Right lung (tissue), 10 donors: ENCODE measurements at places on chromosomes 7 and 10. TPM values are rescaled to one million over a fixed set of nuclear protein-coding genes. Genes with fewer than 3 reads are reported as not detected.

- no peak for DNase-seq
These were observed 137.3 kb downstream of the AUTS2 start for GRCh38 chr7:69735582-69735981.

C7orf57 gene
- 3.7 TPM for polyA plus RNA-seq

KIF11 gene
- 61.5 TPM for polyA plus RNA-seq

TRPV5 gene
- 0.09 TPM for polyA plus RNA-seq

COBL gene
- polyA plus RNA-seq, result 3.5 TPM

GRCh38 chr7:125247514-125248098 is 318.0 kb upstream of the POT1 start:
- DNase-seq, result no peak

DNA sequence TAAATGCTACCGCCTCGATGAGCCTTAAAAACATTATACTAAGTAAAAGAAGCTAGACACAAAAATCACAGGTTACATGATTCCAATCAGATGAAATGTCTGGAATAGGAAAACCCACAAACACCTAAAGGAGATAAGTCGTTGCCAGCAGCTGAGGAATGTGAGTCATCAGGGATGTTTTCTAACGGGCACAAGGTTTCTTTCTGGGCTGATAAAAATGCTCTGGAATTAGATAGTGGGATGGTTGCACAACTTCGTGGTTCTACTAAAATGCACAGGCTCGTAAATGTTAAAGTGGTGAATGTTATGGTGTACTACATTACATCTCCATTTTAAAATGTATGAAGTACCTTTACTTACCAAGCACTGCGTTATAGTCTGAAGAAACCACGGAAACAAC is 9.7 kb downstream of the ABLIM1 start:
- no peak for DNase-seq

DNA sequence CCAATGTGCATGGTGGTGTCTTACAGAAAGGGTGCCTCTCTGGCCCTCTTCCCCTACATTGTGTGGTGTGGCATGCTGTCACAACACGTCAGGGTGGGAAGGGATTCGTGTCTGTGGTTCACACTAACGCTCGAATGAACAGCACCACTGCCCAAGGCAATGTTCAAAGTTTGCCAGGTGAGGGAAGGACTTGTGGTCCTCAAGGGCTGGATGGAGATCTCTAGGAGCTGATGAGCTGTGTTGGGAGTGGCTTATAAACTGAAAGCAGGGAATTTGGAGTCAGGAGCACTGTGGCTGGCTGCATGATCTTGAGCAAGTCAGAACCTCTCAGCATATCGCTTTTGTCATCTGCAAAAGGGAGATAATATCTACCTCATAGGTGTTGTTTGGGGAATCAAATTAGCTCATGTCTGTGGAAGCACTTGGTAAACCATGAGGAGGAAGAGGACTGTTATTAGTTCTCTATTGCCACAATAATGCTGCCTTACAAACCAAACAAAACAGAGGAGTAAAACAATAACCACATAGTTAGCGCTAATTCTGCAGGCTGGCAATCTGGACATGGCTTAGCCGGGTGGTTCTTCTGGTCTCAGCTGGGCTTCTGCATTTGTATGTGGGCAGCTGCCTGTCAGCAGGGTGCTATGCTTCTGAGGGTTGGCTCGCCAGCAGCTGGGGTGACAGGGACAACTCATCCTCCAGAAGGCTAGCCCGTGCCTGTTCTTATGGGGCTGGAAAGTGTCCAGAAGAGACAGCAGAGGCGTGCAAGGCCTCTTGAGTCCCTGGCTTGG is 22.9 kb upstream of the C10orf105 start:
- DNase-seq, result no peak

GRCh38 chr10:125226005-125226404 is 65.6 kb upstream of the CTBP2 start:
- no peak for DNase-seq

ZDHHC6 gene
- 49.4 TPM for polyA plus RNA-seq

- DNase-seq, result no peak
These were observed 40.8 kb upstream of the LRRN3 start for GRCh38 chr7:111049971-111050680.

DNA sequence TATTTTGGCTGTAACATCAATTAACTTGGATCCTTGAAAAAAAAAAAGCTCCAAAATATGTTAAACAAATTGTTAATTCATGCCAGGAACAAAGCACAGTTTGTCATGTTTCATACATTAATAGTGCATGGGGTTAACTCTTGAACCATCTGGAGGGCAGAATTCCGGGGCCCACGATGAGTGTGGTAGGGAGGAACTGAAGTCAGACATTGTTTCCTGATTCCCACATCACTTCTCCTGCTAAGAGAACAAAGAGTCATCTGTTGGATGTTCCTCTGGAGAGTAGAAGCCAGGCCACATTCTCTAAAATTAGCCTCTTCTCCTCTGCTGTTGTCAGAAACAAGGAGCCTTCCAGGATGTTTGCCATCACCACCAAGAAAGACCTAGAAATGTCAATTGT is 54.6 kb downstream of the TMEM178B start:
- DNase-seq, result no peak

DNA sequence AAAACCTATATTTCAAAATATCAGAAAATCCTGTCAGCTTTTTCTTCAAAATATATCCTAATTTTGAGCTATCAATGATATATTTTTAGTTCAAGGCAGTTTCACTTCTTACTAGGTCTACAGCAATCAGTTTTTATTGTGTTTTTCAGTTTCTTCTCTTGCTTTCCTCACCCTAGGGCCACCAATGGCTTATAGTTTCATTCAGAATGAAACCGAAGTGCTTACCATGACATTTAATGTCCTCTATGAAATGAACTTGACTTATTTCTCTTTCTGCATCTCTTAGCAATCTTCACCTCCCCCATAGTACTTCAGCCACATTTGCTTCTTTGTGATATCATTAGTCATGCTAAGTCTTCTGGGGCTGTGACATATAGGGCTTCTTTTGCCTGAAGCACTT is 100.3 kb downstream of the ARL5B start:
- no peak for DNase-seq

DNA sequence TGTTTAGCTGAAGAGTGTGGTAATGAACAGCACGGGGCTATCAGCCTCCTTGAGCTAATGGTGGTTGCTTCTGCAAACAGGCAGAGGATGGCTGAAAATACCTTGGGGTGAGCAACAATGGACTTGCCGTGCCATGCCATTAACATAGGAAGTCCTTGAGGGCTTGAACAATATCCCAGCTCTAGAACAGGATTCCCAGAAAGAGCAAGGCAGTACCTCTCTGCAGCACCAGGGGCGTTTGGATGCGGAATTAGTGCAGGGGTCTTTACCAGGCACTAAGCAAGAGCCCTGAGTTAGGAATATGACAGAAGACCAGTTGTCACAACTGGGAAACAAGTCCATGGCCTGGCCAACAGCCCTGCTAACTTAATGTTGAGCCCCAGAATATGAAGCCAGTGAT is 143.2 kb upstream of the COBL start:
- no peak for DNase-seq

- no peak for DNase-seq
These were observed 75.9 kb downstream of the BMPER start for GRCh38 chr7:33981226-33981625.

- no peak for DNase-seq
These were observed 60.1 kb downstream of the DENND11 start for GRCh38 chr7:141641876-141642275.

CLDN4 gene
- 77.1 TPM for polyA plus RNA-seq

DNA sequence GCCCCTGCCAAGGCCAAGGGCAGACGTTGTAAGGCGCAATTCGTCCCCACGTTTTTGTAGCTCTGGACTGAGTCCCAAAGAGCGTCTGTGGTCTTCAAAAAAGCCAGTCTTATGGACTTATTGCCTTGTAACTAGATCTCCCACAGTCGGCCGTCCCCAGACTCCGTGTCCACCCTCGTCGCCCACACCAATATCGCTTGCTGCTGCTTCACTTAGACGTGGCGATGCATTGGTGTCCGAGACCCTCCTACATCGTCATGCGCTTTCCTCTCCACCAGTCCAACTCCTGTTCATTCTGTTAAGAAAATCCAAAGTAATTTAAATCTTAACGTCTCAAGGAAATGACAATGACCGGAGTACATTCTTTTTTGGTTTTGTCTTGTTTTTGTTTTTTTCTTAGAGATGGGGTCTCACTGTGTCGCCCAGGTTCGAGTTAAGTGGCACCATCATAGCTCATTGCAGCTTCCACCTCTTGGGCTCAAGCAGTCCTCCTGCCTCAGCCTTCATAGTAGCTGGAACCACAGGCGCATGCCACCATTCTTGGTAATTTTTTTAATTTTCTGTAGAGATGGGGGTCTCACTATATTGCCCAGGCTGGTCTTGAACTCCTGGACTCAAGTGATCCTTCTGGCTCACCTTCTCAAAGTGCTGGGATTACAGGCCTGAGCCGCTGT is 851 bp downstream of the KIFBP start:
- DNase-seq, result no peak

AP3M1 gene
- 55.4 TPM for polyA plus RNA-seq

DNA sequence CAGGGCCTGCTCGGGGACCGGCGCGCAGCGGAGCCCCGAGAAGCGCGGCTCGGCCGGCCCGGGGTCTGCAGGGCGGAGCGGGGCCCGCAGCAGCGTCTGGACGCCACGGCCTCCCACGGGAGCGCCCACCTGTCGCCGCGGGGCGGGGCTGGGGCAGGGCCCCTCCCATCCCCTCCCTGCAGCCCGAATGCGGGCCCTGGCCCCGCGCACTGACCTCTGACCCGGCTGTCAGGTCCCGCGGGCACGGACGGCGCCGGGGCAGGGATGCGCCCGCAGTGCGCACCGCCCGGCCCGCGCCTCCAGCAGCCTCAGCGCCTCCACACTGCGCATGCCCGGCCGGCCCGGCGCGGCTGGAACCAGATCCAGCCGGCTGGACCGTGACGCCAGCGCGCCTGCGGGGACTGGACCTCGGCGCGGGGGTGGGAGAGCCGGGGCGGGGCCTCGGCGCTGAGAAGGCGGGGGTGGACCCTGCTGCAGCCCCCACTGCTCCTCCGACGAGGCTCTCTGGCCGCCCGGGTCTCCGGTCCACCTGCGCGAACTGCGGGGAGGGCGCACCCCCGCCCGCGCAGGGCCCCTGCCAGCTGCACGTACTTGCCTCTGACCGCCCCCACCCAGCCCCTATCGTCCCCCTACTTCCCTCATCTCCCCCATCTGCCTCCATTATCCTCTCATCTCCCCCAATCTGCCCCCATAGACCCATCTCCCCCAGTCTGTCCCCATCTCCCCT is 16.1 kb upstream of the GPR146 start:
- peak; percentile 90 for DNase-seq

GRCh38 chr7:115328018-115328417 is 406.1 kb downstream of the MDFIC start:
- no peak for DNase-seq

SMC3 gene
- polyA plus RNA-seq, result 98.5 TPM

MYOF gene
- polyA plus RNA-seq, result 62.9 TPM

DNA sequence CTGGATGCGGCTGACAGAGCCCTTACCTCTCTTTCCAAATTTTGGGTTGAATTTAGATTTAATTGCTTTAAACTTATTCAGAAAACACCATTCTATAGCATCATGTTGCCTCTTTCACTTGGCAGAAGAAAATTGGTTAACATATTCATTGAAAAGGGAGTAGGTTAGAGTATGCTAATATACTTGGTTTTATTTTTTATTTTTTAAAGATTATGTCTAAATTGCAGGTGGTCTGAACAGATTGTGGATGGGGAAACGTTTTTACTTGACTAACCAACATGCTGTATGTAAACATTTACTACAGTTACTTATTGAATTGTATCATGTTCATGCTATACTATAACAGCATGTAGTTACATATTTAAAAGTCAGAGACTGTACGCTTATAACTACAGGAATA is 65.6 kb downstream of the DNAH11 start:
- no peak for DNase-seq

DNA sequence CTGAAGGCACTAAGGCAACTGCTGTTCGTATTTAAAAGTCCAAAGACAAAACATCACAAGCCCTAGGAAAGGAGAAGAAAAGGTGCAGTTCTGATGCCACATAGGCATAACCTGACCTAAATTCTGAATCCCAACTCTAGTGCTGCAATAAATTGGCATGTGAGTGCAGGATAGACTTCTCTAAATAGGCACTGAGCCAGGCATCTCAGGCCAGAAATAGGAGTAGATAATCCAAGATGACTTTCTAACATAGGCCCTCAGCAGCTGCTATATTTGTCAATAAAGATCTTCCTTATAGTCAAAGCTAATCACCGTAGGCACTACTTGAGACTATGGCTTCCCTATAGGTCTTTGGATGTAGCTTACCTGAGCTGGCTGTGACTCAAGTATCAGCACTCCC is 1163.8 kb downstream of the SORCS1 start:
- DNase-seq, result no peak

IL2RA gene
- 0.18 TPM for polyA plus RNA-seq

SHTN1 gene
- 34.0 TPM for polyA plus RNA-seq

GRCh38 chr10:44015702-44016500 is 367.2 kb upstream of the ZNF32 start:
- DNase-seq, result no peak

RBP3 gene
- 0.10 TPM for polyA plus RNA-seq

DPP6 gene
- 0.29 TPM for polyA plus RNA-seq

FAM131B gene
- 2.3 TPM for polyA plus RNA-seq

GRCh38 chr7:79854621-79855020 is 280.0 kb upstream of the GNAI1 start:
- DNase-seq, result no peak
